Cerebellar nuclear complex (tissue), 1 donor: ENCODE measurements at places on chromosomes 11 and 22.

DNA sequence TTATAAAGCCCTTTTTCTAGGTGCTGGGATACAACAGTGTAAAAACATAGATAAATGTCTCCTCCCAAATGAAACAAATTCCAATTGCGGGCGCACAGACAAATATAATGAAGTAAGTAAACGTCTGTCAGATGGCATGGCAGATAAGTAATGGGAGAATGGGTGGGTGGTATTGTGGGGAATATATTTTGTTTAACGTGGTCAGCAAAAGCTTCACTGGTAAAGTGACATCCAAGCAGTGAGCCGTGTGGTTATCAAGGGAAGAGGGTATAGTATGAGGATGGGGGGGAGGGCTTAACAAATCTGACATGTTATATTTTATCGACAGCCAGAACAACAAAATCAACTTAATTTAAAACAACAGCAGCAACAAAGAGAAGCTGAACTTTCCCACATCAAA lies 1.2 kb downstream of the SVIP start:
- no peak for DNase-seq

- no peak for DNase-seq
These were observed 136.2 kb downstream of the ELP4 start for GRCh38 chr11:31645747-31646146.

DNA sequence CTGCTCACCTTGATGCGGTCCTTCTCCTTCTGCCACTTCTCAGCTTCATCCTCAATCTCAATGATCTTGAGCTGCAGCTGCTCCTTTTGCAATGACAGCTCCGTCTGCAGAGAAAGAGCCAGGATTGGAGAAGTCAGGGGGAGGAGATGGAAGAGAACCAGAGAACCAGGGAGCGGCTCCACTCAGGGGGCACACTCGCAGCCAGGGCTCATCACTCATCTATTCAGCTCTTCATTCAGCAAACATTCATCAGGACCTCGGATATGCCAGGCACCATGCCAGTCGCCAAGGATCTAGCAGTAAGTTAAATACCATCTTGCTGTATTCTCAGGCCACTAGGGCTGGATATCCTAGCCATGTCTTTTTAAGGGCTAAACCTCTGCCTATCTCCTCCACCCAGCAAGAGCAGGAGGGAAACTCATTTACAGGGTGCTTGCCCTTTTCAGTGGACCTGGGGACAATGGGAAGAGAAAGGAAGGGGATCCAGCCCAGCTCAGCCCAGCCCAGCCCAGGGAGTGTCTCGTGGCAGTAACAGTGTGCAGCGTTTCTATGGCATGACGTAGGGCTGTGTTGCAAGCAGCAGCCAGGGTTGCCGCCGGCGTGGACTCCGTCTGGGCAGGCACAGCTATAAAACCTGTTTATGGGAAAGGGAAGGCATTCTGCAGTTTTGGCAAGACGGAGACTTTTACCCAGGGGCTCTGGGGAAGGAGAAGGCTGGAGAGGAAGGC lies 9.4 kb downstream of the TRIM29 start:
- DNase-seq, result no peak

DNA sequence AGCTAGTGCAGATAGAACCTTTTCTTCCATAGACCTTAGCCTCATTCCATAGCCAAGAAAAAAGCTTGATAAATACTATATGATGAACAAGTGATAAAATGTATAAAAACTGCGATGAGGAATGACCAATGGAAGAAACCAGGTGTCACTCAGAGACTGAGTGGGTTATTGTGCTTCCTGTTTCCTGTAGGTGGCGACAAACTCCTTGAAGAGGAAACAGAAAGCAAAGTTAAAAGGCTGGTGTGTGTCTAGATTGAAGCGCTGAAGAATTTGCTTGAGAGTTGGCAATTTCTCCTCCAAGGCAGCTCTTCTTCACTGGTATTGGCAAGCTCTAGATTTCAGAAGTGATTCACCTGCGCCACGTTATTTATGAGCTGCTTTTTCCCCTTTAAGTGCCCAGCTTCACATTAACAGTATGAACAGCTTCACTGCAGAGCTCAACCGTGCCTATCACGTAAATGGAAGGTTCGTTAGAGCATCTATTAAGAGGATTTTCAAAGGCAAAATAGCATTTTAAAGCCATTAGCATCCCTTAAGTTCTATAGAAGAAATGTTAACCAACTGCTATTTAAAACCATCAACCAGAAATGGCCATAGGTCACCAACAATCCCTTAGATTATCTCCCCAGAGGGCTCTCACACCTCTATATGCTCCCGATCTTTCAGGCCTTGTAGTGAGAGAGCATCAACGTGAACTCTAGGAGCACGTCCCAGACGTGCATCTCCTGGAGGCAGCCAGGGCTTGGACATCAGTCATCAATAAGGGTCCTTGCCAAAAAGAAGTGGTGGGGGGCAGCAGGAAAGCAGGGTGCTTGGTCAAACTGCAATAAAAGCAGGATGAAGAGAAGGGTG lies 179.4 kb downstream of the CADM1 start:
- peak; percentile 30 for DNase-seq

- no peak for DNase-seq
These were observed 290.5 kb downstream of the TENM4 start for GRCh38 chr11:79150320-79150719.

- no peak for DNase-seq
These were observed 2.9 kb upstream of the CYP2R1 start for GRCh38 chr11:14894657-14895598.

DNA sequence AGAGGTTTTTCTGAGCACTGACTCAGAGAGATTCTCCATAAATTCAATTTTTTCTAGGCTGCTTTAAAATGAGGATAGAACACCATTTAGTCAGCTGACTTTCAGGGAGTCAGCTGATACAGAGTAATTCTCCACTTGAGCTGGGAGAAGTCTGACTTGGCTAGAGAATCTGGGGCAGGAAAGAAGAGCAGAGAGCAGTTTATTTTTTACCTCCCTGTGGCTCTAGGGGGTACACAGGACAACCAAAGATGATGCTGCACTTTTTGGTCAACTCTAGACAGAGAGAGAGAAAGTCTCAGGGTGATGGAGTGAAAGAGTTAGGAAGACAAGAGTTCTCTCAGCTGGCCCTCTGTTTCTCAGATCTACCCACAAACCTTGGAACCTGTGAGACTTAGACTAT lies 67.3 kb upstream of the EED start:
- no peak for DNase-seq

DNA sequence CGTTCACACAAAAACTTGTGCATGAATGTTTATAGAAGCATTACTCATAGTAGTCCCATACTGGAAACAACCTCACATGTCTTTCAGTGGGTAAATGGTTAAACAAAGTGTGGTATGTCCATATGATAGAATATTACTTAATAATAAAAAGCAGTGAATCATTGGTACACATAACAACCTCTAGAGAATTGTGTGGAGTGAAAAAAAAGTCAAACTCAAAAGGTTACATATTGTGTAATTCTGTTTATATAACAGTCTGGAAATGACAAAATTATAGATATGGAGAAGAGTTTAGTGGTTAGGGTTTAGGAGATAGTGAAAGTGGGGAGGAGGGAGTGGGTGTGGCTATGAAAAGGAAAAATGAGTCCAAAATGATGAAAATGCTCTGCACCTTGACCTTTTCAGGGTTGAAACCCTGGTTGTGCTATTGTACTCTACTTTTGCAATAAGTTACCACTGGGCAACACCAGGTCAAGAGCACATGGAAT lies 243.4 kb upstream of the DDI1 start:
- no peak for DNase-seq

DNA sequence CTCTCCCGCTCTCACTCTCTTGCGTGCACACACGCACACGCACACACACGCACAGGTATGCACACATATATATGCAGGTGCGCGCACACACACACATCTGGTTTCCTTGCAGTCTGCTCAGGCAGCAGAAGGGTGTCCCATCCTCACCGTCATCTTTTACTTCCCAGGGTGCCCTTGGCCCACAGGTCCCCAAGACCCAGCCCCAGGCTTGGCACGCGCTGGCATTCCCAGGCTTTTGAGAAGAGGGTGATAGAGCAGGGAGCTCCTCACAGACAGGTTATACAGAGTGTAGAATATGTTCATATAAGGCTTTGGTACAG lies 52.0 kb upstream of the SPATA19 start:
- DNase-seq, result no peak

DNA sequence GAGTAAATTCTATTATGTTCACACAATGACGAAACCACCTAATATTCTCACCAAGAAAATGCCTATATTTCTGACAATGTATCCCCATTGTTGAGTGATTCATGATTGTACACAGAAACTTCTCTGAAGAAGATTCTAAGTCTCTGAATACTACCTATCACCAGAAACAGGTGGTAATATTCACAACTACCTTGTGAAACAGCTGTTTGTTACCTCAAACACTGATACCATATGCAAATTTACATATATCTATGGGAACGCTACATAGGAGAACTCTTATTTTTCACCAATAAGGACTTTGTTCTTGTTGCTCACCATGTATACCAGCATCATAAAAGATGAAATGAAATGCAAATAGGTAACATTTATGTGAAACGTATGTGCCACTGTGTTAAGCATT lies 59.3 kb downstream of the PDGFD start:
- no peak for DNase-seq

GRCh38 chr22:30879415-30879797 lies 89.2 kb downstream of the MORC2 start:
- no peak for DNase-seq

- no peak for DNase-seq
These were observed 18.3 kb downstream of the RCN1 start for GRCh38 chr11:32109138-32109537.

GRCh38 chr11:116446048-116446941 lies 326.5 kb downstream of the BUD13 start:
- no peak for DNase-seq

GRCh38 chr11:839875-840617 lies 2.3 kb downstream of the POLR2L start:
- DNase-seq, result no peak
